ENCODE measurements at places on chromosomes 4 and X.

GRCh38 chr4:55510685-55511084, 36.0 kb downstream of the CLOCK start:
- ATAC-seq: no peak

DNA sequence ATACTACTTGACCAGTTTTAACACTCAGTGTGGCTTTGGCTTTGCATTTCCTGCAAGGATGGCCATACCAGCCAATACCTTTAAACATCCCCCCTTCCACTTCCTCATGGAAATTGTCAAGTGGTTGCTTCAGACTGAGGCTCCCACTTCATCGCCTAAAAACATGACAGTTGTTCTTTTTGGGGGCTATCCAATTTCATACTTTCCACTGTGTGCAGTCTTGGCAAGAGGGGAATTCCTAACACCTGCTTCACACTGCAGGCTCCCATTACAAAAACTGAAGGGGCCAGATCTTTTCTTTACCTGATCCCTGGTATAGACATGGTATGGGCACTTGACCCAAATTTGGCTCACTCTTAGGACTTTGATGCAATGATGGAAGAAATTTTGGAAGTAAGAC, 28.5 kb upstream of the TSR2 start:
- no peak for ATAC-seq

DNA sequence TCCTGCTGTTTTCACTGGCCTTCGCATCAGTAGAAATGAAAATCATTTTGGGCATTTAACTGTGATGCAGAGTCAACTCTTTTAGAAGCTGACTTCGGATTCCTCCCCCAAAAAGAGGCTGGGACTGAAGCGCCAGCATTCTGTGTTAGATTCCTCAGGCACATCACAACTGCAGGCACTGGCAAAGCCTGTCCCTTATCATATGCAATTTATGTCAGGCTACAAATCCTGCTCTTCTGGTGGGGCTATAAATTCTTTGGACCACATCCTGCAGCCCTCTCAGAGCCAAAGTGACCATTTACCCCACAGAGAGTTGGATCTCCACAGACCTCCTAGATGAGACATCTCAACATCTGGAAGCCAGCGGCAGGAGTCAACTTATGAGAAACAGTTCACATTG, 138.4 kb downstream of the CBR4 start:
- ATAC-seq: peak; percentile 10

- ATAC-seq: no peak
Observed at GRCh38 chrX:71181558-71181909, 36.9 kb downstream of the NLGN3 start.

DNA sequence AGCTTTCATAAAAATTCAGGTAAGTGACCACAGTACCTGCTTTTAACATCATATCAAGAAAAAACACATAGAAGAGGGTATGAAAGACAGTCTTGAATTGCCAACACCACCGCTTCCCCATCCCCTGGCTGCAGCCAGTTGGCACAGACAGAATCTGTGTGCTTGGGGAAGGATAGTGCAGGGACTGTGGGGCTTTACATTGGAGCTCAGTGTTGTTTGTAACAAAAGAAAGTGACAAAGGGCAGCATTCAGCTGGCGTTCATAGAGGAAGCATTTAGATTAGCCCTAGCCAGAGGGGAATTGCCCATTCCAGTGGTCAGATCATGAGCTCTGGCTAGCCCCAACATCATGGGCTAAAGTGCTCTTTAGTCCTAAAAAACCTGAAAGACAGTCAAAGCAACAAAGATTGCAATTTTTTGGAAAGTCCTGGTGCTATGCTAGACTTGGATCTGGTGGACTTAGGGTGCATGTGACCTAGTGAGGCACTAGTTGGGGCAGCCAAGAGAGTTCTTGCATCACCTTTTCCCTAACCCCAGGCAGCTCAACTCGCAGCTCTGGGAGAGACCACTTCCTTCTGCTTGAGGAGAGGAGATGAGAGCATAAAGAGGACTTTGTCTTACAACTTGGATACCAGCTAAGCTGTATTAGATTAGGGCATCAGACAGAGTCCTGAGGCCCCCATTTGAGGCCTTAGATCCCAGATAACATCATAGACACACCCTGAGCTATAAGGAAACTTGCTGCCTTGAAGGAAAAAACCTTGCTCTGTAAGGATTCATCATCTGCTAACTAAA, 1602.4 kb upstream of the ADGRL3 start:
- ATAC-seq: no peak

GRCh38 chr4:43380093-43380492, 487.6 kb downstream of the GRXCR1 start:
- no peak for ATAC-seq

DNA sequence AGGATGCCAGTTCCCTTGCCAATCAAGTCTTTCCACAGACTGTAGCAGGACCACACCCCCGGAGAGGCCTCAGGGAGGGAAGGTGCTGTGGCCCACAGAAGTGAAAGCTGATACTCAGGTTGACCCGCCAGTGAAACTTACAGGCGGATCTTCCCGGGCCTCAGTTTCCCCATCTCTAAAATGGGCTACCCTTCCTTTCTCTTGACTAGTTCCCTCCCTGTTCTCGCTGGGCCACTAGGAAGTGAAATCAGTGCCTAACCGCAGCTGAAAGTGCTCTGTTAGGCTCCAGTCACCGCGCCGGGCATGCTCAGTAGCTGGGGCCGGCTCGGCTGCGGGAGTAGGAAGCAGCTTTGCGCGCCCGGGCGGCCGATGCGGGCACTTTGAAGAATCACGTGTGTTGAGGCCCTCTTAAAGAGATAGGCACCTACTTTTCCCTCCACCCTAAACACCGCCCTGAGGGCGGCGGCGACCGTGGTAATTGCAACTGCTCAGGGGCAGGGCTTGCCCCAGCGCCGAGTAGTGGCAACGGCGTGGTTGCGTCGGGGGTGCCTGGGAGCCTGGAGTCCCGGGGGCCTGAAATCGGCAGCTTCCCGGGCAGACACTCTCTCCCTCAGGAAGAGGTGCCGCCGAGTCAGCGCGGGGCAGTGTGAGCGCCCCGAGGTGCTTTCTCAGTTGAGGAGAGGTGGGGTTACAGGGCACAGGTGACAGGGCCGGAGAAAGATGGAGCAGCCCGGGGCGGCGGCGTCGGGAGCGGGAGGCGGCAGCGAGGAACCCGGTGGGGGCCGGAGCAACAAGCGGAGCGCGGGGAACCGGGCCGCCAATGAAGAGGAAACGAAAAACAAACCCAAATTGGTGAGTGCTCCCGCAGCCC, at the start of gene DIAPH2:
Gene DIAPH2, plus strand, starts transcription at position 504 of the 871 bp plus-strand sequence.
- ATAC-seq: peak; percentile 94

DNA sequence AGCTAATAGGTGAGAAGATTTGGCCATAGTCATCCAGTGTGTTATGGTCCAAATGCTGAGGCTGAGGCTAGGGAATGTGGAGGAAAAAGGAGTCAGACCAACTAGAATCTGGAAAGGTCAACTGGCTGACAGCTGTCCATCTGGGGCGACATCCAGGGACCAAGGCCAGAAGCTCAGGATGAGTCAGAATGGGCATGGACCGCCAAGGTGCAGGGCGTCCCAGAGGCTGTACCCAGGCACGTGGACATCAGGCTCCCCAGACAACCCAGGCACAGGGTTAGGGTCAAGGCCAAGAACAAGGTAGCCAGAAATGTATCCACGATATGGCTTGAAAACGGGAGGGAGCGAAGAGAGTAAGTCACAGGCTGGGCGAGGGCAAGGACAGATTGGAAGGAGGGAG, 26.1 kb upstream of the PTTG2 start:
- ATAC-seq: no peak

DNA sequence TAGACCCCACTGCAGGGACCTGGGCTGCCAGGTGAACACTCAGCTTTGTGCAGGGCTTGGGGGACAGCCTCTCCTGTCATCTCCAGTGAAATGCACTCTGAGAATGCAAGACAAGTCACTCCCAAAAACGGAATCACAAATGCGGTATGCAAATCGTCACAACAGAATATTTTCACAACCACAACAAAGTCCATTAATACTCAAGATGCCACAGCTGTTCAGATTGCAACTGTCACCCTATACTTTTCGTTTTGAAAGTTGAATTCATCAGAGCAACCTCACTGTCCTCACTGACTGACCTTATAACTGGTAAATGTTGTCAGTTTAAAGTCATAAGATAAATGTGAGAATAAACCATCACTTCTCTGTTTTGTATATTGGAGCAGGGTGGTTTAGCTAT, 16.6 kb downstream of the JAKMIP1 start:
- ATAC-seq: no peak

DNA sequence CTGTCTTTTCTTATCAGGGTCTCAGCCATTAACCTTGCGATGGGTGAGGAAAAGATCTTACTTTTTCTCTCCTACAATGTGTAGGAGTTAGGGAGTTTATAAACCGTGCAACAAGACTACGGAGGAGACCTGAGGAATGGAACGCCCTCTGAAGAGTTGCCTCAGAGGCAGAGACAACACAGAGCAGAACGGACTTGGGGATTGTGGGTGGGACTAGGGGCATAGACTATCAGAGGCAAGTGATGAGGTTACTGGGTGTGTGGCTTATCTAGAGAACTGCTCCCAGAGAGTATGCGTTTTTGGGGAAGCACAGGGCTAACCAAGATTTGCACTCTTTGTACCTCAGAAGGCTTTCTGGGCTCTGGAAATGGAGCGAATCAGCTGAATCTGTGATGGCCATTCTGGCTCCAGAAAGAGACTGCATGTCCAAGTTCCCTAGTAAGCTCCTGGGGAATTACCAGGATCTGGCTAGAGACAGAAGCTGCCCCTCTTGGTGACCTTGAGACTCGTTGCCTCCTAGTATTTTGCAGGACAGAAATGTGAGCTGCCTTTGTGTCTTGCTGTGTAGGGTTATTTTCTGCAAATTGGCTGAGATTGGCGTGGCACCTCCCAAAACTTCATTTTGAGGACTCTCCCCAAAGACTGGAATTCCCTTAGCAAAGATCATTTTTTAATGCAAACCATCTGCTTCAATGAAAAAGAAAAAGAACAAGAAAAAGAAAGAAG, 118.9 kb downstream of the ARSF start:
- ATAC-seq: no peak

All from SK-N-SH treated with all-trans-retinoic acid at 6 μM for 48 hours (cell line).